ENCODE measurements at places on chromosomes 4 and X.

GRCh38 chr4:156201050-156201449, 247.4 kb upstream of the CTSO start:
- no peak for DNase-seq

GRCh38 chrX:79138658-79139241, 5.7 kb upstream of the GPR174 start:
- peak; percentile 98 for DNase-seq

DNA sequence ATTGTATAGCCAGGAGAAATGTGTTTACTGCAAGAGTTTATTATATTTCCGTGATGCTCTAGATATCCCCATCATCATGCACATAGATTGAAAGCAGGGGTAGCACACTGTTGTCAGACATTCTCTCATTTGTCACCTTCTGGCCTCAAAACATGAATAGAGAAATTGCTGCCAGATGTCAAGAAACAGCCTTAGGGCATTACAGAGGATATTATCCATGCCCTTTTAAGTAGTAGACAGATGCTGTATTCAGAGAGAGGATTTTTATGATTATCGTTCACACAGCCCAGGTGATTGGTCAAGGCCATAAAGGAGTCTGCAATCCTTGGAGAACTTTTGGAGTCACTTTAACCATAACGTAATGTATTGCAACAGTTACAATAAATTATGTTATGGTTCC, 1961.5 kb upstream of the TENM3 start:
- no peak for DNase-seq

DNA sequence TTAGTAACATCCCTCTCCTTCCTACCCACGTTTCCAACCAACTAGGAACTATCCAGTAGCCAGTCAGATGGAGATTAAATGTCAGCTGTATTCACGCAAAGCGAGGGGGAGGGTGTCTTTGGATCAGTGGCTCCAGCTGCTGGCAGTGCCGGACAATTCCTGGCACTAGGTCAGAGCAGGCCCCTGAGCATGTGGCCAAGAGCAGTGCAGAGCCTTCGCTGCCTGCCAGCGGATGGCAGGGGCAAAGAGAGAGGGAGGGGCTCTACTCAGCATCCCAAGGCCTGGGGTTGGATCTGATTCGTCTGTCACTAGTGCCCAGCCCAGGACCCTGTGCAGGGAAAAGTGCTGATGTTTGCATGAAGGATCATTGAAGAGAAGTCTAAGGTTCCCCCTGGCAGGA, 28.7 kb upstream of the JAKMIP1 start:
- no peak for DNase-seq

DNA sequence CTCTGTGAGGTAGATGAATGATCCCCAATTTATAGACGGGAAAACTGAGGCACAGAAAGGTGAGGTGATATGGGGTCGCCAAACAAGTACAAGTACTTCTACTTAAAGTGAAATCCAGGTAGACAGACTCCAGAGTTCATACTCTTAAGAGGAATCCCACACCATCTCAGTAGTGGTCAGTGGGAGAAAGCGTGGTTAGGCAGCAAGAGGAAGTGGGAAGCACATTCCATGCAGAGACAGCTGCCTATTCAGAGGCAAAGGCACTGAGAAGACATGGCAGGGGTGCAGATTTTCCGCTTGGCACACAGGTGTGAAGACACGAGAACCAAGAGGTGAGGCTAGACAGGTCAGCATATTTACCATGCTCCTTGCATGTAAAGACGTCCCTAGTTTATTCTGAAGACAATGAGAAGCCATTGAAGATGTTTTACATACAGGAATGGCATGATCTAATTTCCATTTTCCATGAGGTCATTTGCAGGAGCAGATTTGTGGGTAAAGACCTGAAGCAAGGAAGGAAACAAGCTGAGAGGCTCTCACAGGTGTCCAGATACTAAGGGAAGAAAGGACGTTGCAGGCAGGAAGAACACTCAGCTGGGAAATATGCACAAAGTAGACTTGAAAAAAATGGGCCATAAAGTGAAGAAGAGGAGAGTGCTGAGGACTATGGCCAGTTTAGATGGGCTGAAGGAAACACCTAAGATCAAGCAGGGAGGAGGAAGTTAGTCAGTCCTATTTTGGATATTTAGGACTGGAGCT, 17.3 kb upstream of the CLNK start:
- DNase-seq: no peak

DNA sequence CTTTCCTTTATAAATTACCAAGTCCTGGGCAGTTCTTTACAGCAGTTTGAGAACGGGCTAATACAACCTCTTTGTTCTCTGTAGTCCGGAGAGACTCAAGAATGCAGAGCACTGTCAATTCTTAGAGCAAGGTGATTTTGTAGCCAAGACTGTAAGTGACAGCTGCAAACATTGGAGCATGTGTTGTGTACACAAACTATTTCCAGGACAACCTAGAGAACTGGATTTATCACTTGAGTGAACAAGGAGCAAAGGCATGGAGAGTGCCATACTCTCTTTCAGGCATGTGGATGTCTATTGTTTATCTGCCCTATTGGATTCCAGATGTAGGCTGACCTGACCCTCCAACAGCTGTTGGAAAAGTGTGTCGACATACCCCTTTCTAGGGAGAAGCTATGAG, 153.9 kb downstream of the SPANXN3 start:
- DNase-seq: no peak

GRCh38 chr4:58551676-58552075, 1441.5 kb upstream of the IGFBP7 start:
- DNase-seq: no peak

DNA sequence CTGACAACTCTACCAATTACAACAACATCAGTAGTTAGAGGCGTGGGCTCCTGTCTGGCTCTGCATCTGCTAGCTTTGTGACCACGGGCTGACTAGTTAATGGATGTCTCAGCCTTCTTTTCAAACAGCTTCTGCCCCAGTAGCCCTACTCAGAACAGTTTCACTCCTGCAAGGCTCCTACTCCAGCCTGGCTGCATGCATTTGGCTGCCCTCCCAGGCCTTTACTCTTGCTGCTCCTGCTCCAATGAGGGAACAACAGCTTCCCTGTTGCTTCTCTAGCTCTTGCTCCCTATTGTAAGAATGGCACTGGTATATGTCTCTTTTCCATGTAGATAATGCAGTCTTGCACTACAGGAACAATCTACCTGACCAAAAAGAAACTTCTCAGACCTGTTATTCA, 93.3 kb downstream of the TTC29 start:
- no peak for DNase-seq

DNA sequence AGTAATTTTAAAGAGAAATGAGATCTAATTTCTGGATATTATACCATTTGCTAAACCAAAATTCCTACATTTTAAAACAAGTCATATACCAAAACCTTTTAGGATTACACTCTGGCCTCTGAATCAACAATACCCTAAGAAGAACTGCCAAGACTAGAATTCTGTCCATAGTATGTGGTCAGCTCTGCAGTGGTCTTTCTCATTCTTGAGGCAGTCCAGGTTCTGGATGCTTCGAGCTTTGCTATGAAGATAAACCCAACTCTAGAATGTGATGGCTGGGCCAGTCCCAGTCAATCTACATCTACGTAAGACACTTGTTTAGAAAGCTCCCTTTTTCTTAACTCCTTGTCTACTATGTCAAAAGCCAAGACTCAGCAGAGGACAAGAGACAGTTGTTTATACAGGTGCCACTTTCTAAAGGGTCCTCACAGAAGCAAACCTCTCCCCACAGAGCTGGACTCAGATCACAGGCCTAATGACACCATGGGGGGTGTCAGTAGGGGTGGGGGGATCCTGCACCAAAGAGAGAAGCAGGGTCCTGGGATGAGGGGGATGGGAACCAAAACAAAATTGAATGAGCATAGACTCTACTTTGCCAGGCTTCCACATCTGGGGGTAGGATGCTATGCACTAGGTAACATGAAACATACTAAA, 63.2 kb downstream of the SH3RF1 start:
- DNase-seq: no peak

GRCh38 chr4:47741200-47741599, 96.7 kb downstream of the CORIN start:
- peak; percentile 27 for DNase-seq

DNA sequence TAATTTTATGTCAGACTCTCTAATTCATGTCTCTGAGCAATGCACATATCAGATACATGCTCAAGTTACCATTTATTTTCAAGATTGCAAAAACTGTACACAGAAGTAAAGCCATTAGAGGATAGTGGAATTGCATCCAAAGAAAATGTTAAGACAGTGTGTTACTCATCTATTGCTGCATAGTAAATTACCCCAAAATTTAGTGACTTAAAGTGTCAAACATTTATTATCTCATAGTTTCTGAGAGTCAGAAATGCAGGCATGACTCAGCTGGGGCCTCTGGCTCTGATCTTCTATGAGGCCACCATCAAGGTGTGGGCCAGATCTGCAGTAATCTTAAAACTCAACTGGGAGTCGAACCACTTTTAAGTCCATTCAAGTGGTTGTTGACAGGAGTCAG, 275.2 kb downstream of the QDPR start:
- no peak for DNase-seq

DNA sequence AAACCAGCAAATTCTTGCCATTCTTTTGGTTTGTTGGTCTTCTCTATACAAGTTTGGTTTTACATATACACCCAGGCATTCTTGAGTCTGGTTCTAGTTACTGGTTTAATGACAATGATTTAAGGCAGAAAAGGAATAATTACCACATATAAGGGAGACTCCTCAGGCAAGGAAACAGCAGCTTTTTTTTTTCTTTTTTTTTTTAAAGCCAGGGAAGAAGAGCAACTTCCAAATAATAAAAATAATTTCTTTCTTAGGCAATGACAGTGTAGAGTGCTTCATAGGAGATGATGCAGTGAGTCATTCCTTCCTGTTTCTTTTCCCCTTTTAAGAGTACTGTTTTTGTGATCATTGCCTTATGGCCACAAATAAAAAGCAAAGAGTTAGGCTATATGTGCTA, 289.7 kb downstream of the DKK2 start:
- DNase-seq: no peak

DNA sequence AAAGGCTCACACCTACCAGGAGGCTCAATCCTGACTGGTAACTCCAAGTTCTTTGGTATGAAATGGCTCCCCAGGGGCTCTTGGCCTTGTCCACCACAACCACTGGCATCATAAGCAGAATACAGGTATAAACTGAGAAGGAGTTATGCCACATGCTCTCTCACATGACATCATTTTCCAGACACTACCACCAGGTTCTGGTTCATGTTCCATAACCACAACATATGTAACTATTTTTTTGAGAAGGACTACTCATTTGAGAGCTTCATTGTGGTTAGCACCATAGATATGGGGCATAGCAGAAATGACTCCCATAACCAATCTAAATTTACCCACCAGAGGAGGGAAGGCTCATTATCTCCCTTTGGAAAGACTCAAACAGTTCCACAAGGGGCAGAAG, 19.6 kb downstream of the PRDM5 start:
- DNase-seq: no peak

DNA sequence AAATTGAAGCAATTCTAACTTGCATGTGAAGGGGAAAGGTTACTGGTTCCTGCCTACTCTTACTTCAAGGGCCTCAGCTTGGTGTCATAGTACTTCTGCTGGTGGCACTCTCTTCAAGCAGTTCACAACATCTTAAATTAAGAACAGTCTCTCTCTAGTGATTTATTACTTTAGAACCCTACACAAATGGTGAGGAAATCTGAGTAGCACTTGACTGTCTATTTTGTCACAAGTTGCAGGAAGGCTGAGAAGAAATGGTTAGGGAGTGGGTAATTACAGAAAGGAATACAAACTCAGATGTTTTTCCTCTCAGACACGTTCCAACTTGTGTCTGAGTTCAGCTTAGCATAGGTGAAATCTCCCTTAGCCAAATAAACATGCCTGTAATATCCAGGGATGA, 242.3 kb upstream of the GRIA3 start:
- DNase-seq: no peak

DNA sequence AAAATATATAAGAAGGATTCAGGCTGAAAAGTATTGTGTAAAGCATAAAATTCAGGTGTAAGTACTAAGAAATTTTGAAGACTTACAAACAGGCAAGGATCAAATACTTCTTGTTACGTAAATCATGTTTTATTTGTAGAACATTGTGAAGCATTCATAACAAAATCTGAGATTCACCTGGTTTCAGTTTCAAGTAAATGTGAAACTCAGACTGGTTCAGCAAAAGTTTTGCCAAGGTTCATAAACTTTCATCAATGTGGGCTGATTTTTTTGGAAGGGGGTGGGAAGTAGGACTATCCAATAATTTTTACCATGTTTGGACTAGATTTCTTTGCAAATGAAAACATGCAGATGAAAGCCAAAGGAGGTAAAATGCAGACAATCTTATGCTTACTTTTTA, 527.7 kb downstream of the ANKRD50 start:
- no peak for DNase-seq

DNA sequence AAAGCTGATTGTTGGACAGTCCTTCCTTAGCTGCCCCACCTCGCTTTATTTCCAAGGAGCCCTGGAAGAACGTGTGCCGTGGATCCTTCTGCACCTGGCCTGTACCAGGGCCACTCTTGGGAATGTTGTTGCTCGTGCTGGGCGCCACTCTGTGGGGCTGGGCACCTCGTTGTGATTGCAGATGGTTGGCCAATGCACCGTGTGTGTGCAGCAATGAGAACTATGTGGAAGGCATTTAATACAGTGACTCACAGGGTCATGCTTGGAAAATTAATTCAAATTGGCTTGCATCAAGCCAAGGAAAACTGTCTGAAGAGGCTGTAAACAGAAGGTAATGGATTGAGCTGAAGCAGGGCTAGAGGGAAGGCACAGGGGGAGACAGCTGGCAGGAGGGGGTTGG, 37.0 kb upstream of the CD99L2 start:
- DNase-seq: no peak

- no peak for DNase-seq
These were observed 113.2 kb downstream of the MFAP3L start for GRCh38 chr4:169912996-169913395.

DNA sequence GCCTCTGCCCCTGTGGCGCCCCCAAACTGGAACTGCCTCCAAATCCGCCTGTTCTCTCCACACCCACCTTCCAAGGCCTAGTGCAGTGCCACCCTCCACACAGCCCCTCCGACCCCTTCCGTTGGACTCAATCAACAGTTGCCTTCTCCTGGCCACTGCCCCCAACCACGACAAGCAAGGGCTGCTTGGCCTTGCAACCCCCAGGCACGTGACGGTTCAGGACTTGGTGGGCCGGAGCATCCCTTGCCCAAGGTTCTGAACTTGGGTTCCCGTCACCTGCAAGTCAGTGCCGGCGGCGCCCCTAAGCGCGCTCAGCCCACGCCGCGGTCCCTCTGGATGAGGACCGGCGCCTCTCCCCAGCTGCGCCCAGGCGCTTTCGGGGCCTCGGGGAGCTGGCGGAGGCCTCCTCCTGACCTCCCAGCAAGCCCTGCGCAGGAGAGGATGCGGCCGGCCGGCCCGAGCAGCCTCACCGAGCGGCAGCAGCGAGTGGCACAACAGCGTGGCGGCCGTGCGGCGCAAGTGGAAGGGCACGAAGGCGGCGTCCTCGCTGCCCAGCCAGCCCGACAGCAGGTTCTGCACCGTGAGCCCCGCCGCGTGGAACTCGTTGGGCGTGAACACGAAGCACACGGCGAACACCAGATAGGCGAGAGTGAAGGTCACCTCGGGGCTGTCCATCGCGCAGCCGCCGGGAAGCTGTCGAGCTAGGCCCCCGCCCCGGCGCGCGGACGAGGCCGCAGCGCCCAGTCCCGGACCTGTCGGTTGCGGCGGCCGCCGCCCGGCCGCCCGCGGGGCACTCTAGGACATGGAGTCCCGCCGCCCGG, 750 bp downstream of the TMEM129 start:
- peak; percentile 46 for DNase-seq
